Adipocyte (in vitro differentiated cells): ENCODE measurements at places on chromosomes 12 and 14.

DNA sequence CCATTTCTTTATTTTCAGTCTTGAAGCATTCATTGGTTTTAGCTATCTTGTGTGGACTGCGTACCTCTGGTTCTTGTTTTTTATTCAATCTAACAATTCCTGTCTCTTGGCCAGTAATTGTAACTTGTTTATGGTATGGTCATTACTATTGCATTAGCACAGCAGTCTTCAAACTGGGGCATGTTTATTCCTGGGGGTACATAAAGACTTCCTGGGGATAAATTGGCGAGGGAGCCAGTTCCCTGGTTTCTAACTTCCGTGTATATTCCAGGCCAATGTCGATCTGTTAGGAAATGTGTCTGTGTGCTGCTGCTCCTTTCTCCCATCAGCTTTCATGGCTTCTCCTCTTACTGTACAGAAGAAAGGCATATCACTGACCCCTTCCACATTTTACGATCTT is 13.7 kb upstream of the EVL start:
- no peak for DNase-seq

- no peak for DNase-seq
Observed at GRCh38 chr14:93981316-93982229, 5.2 kb upstream of the ASB2 start.

DNA sequence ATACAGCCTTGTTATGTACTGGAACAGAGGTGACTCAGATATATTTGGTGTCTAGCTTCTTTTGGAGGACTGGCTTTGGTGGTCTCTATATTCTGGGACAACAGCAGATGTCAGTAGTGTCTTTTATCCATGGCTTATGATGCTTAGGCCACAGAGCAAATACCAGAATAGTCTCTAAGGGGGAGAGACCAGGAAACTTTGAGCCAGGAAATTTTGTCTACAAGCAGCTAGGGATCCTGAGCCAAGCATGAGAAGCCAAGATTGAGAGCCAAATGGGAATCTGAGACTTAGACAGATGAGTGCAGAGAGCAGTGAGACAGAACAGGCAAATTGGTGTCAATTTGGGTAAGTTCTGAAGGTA is 28.4 kb upstream of the PTPRR start:
- DNase-seq: peak; percentile 23

- no peak for DNase-seq
Observed at GRCh38 chr14:90970167-90970600, 90.3 kb downstream of the RPS6KA5 start.

DNA sequence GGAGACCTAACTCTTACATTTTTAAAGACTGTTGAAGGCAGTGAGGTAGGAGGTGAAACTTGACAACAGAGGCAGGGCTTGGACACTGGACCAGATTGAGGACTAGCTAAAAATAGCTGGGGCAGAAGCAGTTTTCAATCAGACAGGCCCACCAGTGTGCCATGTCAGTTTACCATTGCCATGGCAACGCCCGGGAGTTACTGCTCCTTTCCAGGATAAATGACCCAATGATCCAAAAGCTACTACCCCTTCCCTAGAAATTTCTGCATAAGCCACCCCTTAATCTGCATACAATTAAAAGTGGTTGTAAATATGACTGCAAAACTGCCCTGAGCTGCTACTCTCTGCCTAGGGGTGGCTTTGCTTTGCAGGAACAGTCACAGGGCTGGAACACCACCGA is 53.2 kb upstream of the PKP2 start:
- DNase-seq: no peak

- no peak for DNase-seq
Observed at GRCh38 chr12:92539976-92540781, 162.6 kb upstream of the PLEKHG7 start.

DNA sequence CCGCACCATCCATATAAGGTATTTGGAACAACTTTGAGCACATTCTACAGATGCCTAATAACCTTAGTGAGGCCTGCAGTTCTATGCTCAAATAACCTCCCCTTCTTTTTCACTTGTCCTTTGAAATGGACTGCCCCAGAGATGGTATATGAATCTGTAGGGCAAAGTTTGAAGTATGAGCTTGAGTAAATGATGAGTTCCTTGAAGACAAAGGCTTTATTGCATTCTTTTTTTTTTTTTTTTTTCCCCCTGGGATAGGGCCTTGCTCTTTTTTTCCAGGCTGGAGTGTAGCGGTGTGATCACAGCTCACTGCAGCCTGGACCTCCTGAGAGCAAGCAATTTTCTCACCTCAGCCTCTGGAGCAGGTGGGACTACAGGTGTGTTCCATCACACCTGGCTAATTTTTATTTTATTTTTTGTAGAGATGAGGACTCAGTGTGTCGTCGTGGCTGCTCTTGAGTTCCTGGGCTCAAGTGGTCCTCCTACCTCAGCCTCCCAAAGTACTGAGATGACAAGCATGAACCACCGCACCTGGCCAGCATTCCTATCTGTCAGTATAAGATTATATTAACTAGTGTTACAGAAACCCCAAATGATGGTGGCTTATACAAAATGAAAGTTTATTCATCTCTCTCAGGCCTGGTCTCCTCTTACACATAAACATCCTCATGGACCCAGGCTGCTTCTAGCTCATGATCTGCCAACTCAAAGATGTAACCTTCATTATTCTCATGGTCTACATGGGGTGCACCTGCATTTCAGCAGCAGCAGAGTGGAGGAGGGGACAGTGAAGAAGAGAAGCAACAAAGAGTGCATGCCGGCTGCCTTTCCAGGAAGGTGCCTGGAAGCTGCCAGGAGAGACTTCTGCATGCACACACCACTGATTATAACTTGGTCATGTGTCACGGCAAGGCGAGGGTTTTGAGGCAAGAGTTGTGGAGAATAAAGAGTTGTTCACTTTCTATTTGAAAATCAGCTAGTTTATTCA is 101.4 kb downstream of the DUSP16 start:
- DNase-seq: no peak

DNA sequence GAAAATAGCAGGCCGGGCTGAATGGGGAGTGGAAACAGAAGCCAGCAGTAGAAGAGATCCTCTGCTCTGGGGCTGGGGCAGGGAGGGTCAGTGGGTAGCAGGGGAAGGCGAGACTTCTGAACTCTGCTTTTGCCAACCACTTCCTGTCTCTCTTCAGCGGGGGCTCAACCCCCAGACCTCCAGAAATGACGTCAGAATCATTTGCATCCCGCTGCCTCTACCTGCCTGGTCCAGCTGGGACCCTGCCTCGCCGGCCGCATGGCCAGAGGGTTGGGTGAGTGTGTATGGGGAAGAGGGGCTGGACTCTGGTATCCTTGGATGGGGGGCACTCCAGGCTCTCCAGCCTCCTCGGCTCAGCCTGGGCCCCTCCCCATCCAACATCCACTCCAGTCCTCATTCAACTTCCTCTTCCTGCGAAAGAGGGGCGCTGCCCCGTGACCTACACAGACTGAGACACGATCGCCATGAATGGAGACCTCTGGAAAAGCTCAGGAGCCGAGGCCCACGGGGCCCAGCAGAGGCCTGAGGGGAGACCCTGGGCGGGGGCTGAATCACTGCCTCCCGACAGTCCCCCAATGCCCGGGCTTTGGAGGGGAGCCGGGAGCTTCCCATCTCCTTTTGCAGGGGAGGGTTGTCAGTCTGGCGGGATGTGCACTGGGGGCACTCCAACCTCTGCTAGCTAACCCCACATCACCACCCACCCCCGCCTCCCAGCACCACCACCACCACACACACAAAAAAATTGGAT is 458 bp upstream of the HOXC4 start:
- no peak for DNase-seq
